Hippocampal formation (tissue), 2 donors: ENCODE measurements at places on chromosomes 6 and 20.
A peak's percentile ranks its signal among the peaks of the same experiment; 100 is the strongest.

DNA sequence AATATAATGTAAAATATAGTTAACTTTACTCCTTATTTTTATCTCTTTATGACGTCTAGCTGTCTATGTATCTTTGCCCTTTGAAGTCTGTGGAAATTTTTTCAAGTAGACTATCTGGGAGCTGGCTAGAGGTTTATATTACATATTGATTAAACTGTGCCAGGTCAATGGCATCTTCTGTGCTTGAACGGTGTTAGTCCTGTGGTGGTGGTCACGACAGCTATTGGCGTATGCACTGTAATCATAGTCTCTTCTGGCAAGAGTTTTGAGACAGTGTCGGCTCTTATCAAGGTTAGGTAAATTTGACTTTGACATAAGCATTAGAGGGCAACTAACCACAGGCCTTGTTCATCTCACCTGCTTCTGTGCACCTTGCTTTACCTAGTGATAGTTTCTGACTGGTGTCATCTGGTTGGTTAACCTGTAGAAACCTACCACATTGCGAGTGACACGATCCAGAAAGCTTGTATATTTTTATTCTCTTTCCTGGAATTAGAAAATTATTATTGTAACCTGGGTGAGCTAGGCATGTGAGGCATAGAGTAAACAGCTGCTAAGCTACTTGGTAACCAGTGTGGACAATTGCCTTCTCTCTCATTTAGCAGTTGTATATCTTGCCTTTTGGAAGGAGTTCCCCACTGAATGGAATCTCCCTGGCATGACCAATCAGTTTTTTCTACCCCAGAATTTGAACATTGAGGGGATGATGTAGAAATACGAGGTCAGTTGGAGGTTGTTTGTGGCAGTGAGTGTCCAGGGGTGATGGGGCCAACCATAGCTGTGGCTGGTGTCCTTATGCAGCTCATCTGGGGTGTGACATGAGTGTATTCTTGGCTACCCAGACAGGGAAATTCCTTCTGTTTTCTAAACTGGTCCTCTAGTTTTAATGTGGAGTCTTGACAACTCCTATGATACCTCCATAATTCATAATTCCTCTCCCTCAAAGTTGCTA is 45.9 kb downstream of the SH3BGRL2 start:
- DNase-seq, result no peak

GRCh38 chr6:105982761-105983540 is 103.2 kb upstream of the PRDM1 start:
- no peak for DNase-seq

GRCh38 chr6:40125680-40126394 is 191.6 kb upstream of the MOCS1 start:
- DNase-seq, result no peak

- DNase-seq, result no peak
Measured at GRCh38 chr6:53543359-53544216, 1.3 kb downstream of the GCLC start.

- DNase-seq, result no peak
Measured at GRCh38 chr6:8054276-8054675, 9.9 kb downstream of the BLOC1S5 start.

DNA sequence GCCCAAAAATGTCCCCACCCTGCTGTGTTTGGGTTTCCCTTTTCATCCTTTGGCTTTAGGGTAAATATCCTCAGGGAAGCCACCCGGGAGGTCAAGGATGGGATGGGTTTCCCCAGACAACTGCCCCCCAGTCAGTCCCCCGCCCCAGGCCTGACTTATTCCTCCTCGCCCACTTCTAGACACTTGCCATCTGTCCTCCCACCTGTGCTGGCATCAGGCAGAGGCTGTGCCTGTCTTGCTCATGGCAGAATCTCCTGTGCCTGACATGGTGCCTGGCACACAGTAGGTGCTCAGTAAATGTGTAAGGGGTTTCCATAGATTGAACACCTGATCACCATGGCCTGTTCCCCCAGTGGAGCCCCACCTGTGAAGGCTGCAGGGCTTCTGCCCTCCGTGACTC is 141.8 kb downstream of the PHACTR3 start:
- no peak for DNase-seq

- DNase-seq, result no peak
Measured at GRCh38 chr6:157089851-157090250, 233.5 kb downstream of the TMEM242 start.

DNA sequence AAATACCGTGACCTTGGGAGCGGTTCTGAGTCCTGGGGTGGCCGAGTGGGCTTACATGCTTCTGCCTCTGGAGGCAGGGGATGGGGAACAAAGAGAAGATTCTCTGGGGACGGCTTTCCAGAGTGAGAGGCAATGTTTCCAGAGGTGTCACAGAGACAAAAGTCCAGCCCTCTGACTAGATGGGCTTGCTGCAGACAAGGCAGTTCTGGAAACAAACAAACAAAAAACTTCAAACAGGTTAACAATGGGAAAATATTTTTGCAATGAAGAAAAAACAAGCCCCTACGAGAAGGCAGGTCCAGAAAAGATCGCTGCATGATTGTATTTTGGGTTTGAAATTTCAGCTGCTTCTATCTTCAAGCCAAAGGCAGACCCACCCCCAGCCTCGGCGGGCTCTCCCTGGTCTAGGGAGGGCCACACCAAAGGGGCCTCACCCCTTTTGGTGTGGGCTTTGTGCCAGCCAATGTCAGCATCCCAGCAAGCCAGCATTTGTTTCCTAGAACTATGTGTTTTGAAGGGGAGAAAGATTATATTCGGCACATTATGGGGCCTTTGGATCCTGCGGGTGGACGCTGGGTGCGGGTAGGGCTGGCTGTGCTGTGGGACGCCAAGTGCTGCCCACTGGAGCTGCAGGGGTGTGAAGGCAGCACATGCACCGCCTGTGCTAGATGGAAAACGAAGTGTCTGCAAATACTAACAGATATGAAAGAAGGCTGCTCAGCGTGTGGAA is 42.9 kb downstream of the RIOK1 start:
- DNase-seq, result no peak

DNA sequence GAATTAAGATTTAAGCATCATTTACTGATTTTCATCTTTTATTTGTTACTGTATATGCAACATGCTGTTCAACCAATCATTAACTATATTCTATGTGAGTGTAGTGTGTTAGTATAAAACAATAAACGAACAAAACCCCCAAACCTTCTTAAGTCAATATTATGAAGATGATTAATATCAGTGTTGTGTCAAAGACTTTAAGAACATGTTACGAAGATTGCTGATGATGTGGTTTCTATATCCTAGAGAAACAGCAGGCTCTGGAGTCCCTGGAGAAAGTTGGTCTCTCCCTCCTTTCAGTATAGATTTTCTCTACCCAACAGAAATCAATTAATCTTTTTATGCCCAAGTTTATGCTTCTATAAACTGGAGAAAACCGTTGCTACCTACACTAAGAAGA is 393.8 kb upstream of the HSF2 start:
- no peak for DNase-seq

DNA sequence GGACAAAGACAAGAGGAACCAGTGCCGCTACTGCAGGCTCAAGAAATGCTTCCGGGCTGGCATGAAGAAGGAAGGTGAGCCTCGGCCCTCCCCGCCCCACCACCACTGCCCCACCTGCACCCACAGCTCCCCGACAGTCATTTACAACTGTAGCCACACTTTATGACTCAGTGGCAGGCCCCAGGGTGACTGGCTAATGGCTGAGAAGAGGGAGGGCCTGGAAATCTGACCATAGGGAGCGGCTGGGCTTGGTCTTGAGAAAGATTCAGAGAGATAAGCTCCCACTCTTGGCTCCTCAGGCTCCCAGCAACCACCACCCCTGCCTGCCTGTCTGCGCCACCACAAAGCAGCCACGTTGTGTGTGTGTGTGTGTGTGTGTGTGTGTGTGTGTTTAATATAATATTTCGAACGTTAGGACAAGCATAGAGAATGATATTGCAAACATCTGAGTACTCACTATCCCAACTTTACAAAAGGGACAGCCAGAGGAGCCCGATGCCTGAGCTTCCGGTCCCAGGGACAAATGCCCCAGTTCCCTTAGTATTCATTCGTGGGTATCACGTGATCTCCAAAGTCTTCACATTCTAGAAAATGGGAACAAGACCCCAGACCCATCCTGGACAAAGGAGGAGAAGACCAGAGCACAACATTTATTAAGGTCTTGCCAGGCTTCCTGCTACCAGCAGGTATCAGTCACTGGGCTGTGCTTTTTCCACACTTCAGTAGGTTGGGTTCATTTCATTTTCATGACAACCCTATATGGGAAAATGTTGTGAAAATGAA is 52.1 kb downstream of the HNF4A start:
- no peak for DNase-seq

DNA sequence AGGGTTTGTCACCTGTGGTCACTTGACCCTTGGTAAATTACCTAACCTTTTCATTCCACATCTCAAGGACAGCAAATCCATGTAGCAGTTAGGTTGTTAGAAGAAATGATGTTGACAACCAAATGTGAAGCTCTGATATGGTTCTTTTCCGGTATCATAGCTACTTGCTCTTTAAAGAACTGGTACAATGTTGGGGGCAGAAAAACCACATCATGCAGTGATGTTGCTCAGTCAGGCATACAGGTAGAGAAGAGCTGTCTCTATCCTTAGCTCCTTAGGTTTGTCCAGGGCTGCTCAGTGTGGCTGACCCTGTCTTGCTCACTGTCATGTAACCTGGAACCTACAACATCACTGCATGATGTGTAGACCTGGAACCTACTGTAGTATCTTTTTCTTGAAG is 135.5 kb downstream of the LRRC1 start:
- DNase-seq, result no peak

- peak; percentile 12 for DNase-seq
Measured at GRCh38 chr20:54433636-54434035, 41.8 kb upstream of the DOK5 start.

- DNase-seq, result no peak
Measured at GRCh38 chr6:131023834-131024504, 39.1 kb downstream of the EPB41L2 start.

DNA sequence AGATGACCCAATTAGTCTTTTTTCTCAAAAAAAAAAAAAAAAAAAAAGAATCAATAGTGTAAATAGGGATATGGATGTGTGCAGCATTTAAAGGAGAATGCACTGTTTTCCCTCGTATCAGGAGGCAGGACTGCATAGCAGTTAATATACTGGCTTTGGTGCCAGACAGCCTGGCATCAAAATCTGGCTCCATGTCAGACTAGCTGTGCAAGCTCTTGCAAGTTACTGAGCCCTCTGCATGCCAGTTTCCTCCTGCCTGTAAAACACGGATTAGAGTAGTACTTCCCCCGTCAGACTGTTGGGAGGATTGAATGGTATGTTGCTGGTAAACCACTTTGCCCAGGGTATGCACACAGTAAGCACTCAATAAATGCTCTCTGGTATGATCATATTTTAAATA is 594.2 kb upstream of the CHD6 start:
- DNase-seq, result no peak

- no peak for DNase-seq
Measured at GRCh38 chr6:167164261-167164660, 6.5 kb upstream of the GPR31 start.

DNA sequence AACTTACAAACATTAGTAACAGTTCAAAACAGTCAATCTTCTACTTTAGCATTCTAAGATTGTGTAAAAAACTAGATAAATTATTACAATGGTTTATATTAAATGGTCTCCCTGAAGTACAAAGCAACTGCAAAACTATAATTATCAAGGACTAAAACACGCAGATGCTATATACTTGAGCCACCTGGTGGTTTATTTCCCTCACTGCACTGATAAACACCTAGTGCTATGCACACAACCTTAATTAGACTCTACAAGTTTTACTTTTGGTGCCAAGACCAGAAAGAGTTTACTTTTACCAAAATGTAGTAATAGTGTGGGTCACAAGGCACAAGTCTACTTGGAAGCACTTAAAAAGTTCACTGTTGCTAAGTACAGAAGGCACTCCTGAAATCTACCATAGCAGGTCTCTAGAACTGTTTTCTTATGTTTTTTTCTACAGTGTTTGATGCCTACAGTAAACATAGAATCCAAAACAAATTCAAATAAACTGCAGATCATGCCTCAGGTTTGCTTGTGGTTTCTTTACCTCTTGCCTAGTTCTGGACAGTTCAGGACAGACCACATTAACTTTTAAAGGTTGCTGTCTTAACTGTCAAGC is 49.2 kb downstream of the GMDS start:
- no peak for DNase-seq

GRCh38 chr6:3751730-3752530 is 417 bp upstream of the PXDC1 start:
- DNase-seq, result peak; percentile 45

GRCh38 chr20:8144282-8145245 is 12.5 kb downstream of the PLCB1 start:
- DNase-seq, result no peak

GRCh38 chr20:8132484-8133309 is 631 bp downstream of the PLCB1 start:
- no peak for DNase-seq

GRCh38 chr20:46243707-46244628 is 64.3 kb downstream of the CDH22 start:
- DNase-seq, result no peak

GRCh38 chr6:10886691-10887502 is at the start of gene SYCP2L:
Gene SYCP2L, plus strand, starts transcription at chr6:10887052. Its CDS starts 75 bp downstream, at chr6:10887127.
- DNase-seq, result no peak

DNA sequence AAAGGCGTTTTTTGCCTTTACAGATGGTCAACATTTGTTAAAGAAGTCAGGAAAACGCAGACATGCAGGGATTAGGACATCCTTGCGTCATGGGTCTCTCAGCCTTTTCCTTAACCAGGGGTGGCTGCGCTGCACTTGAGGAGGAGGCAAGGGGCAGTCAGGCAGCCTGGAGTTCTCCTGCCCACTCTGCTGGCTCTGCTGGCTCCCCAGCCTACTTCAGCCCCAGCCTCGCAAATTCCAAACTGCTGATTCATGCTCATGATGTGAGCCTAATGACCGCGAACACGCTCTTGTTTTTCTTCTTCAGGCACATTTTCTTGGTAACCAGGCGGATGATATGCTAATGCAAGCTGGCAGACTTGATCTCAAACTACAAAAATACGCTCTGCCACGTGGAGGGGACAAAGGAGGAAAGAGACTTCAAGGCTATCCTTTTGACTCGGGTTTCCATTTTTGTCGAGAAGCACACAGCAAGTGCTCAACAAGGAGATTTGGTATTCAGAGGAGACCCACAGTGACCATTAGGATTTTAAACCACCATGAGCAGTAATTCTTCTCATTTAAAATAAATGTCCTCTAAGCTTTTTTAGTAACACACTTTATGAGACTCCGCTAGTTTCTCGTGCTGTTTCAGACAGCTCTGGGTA is 290.3 kb upstream of the STXBP5 start:
- DNase-seq, result peak; percentile 42

DNA sequence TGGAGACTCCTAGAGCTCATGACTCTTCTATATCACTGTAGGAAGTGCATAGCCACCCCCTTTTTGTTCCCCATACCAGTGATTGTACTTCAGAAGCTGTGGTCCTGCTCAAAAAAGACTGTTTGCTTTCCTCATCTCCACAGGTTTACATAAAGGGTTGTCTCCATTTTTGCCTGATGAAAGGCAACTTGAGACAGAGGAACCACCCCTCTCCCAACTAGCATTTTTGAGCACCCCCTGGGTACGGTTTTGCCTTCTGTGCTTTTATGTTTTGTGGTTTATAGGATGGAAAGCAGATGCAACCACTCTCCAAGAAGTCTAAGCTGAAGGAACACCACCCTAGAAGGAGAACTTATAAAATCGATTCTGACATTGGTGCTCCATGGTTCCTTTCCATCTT is 127.7 kb upstream of the SUPT3H start:
- no peak for DNase-seq

GRCh38 chr6:75052491-75052890 is 153.4 kb downstream of the COL12A1 start:
- no peak for DNase-seq
